T-helper 2 cell (primary cell): ENCODE measurements at places on chromosomes 6 and 20.

DNA sequence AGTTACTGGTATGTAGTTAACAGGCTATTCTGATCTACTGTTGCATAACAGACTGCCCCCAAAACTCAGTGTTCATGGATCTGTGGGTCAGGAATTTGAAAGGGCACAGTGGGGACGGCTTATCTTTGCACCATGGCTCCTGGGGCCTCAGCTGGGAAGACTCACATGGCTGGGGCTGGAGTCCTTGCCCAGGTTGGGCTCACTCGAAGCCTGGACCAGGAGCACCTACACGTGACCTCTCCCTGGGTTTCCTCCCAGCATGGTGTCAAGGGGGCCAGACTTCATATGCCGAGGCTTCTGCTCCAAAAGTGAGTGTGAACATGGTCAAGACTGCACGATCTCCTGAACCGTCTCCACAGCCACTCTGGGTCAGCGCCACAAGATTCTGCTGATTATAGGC is 11.7 kb downstream of the SYNDIG1 start:
- DNase-seq: no peak

- no peak for DNase-seq
These were observed 202.7 kb downstream of the MAFB start for GRCh38 chr20:40486297-40486696.

GRCh38 chr6:1840491-1841121 is 230.9 kb downstream of the FOXC1 start:
- no peak for DNase-seq

DNA sequence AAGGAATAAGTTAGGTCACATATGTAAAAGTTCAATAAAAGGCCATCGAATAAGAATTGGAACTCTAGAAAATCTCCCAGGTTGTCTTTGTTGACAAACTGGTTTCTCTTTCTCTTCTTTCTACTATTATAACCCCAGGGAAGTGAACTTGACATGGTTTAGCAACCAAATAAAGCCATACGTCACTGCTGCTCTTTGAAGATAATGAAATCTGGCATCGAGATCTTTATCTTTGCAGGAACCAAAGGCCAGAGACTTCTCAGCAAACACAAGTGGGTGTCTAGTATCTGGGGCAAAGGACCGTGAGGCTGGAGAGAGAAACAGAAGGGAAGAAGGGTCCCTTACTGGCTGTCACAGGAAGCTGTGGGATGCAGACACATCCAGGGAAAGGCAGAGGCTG is 286.7 kb upstream of the CDYL start:
- DNase-seq: peak; percentile 27

DNA sequence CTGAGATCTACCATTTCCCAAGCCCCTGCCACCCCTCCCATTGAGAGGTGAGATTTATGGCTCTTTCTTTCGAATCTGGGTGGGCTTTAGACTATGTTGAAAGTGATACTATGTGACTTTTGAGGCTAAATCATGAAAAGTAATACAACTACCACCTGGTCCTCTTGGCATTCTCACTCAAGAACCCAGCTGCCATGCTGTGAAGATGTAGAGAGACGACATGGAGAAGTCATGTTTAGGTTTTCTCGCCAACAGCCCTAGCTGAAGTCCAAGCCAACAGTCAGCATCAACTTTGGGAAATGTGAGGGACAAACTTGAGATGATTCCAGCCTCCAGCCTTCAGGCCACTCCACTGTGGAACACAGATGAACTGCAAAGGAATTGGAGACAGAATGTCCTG is 108.7 kb downstream of the SCP2D1 start:
- no peak for DNase-seq

DNA sequence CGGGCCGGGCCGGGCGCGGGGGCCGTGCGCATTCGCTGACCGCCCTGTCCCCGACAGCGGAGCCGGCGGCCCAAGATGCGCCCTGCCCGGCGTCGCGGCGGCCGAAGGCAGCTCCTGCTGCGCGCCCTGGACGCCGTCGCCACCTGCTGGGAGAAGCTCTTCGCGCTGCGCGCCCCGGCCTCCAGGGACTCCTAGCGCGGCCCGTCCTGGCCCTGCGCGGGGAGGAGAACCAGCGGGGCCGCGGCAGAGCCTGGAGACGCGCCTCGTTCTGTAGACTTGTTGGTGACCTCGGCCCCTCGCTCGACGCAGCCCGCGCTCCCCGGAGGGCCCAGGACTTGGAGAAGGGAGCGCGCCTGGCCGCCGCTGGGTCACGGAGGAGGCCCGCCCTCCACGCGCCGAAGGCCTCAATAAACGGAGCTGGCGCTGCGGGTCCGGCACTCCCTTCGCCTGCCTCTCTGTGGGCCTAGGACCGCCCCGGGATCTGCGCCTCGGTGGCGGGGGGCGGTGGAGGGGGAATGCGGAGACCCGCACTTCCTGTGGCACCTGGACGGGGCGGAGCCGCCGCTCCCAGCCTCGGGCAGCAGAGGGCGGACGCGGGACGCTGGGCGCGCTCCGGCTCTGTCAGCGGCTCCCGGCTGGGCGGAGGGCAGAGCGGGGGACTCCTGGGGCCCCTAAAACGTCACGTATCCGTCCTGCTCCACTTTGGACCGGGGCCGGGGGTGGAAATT is 2.7 kb downstream of the C20orf204 start:
- DNase-seq: peak; percentile 86

DNA sequence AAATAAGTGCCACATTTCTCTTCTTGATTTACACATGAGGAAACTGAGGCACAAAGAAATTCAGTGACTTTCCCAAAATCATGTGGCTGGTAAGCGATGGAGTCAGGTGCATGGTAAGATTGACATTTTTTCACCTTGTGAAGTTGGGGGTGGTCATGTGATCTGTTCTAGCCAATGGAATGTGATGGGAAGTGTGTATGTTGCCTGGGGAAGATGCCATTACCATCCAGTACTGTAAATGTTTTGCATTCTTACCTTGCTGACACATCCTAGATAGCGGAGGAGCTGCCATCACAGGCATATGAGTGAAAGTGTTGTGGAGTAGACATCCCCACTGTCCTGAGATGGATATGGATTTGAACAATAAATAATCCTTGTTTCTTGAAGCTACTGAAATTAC is 499.6 kb upstream of the SULF2 start:
- no peak for DNase-seq

GRCh38 chr6:89025633-89026032 is 54.9 kb upstream of the PNRC1 start:
- DNase-seq: no peak

GRCh38 chr6:169168706-169169105 is 84.9 kb downstream of the THBS2 start:
- no peak for DNase-seq

- DNase-seq: no peak
These were observed 3.3 kb upstream of the CNKSR3 start for GRCh38 chr6:154513601-154514320.

GRCh38 chr6:47710295-47710694 is 11.9 kb downstream of the ADGRF4 start:
- DNase-seq: no peak

- DNase-seq: no peak
These were observed 191.8 kb upstream of the ARG1 start for GRCh38 chr6:131381052-131381708.
